Activated CD8-positive, alpha-beta memory T cell treated with anti-CD3 and anti-CD28 coated beads for 48 hours (primary cell): ENCODE measurements at places on chromosomes 13 and 19.

- DNase-seq, result peak; percentile 30
These were observed 12.1 kb downstream of the PIN1 start for GRCh38 chr19:9847087-9847671.

- no peak for DNase-seq
These were observed 23.6 kb upstream of the CCDC124 start for GRCh38 chr19:17909003-17909732.

- DNase-seq, result no peak
These were observed 2.1 kb downstream of the CEBPA start for GRCh38 chr19:33300009-33300893.

DNA sequence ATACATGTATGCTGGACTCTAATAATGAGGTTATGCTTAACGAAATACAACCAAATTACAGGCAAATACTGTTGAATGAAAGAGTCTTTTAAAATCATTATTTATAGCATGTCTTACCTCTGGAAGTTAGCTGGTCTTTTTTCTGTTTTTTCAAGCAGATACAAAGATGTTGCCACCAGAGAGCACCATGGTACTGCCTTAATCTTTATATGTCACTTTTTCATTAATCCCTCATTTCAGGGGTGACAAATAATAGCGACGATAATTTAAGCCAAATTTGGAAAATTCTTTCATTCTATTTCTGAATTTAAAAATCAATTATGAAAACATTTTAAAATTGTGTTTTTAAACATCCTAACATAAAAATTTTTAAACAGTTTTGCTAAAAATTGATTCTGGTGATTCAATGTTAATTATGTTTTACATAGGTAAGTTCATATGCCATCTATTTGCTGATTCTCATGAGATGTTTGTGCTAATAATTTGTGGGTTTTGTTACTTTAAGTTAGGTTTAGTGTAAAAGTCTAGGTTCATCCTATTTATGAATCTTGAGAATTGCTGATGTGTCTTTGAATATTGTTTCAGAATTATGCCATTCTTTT lies 379.3 kb upstream of the SGCG start:
- no peak for DNase-seq

DNA sequence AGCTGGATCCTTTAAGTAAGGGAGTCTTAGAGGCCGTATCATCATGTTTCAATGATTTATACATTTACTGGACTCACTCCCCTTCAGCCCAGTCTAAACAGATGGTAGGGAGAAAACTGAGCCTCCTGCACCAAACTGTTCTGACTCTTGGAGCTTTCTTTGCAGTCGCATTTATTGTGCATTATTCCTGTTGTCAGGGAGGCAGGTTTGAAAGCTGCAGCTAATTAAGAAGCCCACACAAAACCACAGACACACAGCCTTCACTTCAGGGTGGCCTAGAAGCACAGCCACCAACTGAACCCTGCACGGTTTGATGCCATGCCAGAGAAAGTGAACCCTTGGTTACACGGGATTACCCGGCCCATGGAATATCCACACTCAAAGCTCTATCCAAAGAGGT lies 911.0 kb downstream of the UQCRFS1 start:
- DNase-seq, result no peak

DNA sequence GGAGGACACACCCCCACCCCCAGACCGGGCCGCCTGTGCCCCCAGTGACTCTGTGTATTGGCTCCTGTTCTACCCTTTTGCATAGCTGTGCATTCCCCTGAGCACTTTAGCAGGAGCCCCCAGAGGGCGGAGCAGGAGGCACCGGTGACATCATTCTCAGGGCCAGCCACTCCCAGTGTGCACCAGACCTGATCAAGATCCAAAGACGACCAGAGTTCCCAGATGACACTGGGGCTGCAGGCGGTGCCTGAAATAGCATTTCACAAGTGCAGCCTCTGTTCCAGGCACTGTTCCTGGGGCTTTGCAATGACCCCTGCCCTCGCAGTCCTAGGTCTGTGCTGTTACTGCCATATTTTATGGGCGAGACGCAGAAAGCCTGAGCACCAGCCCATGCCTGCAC lies 14.5 kb upstream of the PTPRS start:
- DNase-seq, result no peak

DNA sequence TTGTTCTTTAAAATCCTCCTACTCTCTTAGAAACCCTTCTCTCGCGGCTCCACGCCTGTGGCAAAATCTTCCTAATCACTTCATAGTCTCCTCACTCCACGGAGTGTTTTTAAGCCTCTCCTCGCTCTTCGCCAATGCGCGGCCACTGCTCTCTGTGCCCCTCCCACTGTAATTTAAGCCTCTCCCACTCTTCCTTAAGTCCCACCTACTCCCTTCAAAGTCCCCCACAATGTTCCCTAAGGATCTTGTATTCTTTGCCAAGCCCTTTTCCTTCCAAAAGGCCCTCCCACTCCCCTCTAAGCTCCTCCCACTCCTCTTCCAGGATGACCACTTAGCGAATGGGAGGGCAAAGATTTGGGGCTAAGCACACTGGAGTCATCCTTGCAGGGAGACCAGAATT lies 1.3 kb downstream of the FIZ1 start:
- DNase-seq, result no peak

DNA sequence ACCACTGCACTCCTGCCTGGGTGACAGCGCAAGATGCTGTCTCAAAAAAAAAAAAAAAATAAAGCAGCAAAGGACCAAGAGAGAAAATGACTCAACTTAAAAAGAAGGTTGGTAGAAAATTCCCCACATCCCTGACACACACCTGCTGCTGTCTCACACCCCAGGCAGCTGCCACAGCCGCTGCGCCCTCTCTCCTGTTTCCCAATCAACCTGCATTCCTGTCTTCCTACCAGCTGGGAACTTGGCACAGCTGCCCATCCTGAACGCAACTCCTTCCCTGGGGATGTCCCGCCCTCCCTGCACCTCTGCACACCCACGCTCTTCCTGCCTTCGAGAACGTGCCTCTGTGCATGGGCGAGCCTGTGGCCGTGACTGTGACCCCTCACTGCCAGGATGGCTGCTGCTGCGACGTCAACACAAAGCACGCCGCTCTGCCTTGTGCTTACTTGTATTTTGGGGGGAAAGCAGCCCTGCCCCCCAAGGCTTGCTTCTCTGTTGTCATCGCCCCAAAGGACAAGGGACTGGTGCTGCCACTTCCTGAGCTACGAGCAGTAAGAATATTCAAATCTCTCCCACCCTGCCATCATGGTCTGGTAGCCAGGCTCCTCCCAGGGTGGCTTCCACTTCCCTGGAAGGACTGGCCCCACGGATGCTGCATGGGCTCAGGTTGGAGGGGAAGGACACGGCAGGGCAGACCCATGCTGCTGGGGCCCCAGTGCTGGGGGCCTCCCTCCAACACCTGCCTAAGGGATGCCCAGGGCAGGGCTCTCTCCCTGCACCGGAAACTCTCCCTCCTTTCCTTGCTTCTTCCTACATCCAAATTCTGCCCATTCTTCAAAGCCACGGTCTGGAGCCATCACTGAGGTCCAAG lies 20.7 kb downstream of the SH3GL1 start:
- DNase-seq, result no peak

DNA sequence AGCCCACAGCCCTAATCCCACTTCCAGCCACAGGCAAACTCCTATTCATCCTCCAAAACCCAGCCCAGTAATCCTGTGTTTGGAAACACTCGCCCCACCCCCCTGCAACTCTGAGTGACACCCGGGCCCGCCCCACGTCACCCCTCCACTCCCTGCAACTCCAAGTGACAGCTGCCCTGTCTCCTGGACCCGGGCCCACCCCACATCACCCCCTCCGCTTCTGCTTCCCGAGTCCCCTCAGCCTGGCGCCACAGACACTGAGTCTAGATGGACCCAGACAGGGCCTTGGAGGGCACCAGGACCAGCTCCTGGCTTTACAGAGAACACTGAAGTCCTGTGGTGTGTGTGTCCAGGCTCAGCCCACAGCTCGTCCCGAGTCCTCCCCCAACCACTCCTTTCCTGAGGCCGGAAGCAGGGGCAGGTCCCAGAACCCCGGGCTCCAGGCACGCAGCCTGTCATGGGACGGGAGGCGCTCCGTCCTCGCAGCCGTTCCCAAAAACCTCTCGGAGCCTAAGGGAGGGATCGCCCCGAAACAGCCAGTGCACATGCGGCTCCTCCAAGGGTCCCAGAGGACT lies 7.7 kb downstream of the REXO1 start:
- no peak for DNase-seq

DNA sequence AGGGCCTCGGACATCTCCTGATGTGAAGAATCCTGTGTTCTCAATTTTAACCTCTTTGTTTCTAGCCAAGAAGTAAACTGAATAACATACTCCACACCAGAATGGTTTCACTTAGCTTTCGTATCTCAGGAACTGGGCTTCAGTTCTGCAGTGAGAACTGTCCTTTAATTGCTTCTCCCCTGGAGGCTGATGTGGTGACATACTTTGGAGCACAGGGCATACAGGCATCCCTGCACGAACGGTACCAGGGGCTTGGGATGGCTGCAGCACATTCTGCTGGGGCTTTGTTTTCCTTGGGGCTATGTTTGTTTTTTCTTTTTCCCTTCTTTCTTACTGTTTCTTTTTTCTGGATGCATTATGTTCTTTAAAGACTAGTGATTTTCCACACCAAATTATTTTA lies 230.5 kb downstream of the TM9SF2 start:
- no peak for DNase-seq

- no peak for DNase-seq
These were observed 33.6 kb downstream of the TNFSF11 start for GRCh38 chr13:42607546-42607945.
